ENCODE measurements at places on chromosomes 6 and 20. TPM values are rescaled to one million over a fixed set of nuclear protein-coding genes. Genes with fewer than 3 reads are reported as not detected.

Gene RIMS1
- total RNA-seq, result 2.3 TPM

Gene DEFB132
- not detected for total RNA-seq

Gene CDKAL1
- 24.6 TPM for total RNA-seq

GRCh38 chr20:2692036-2692885, at the start of gene EBF4:
TSS of gene EBF4 (plus strand) at chr20:2692780. CDS start at chr20:2693646, 866 bp downstream.
- no peak for DNase-seq
- H3K27ac ChIP-seq, result no peak within 1 kb of the TSS
- H3K36me3 ChIP-seq, result no peaks in the 10 kb centered on the region

DNA sequence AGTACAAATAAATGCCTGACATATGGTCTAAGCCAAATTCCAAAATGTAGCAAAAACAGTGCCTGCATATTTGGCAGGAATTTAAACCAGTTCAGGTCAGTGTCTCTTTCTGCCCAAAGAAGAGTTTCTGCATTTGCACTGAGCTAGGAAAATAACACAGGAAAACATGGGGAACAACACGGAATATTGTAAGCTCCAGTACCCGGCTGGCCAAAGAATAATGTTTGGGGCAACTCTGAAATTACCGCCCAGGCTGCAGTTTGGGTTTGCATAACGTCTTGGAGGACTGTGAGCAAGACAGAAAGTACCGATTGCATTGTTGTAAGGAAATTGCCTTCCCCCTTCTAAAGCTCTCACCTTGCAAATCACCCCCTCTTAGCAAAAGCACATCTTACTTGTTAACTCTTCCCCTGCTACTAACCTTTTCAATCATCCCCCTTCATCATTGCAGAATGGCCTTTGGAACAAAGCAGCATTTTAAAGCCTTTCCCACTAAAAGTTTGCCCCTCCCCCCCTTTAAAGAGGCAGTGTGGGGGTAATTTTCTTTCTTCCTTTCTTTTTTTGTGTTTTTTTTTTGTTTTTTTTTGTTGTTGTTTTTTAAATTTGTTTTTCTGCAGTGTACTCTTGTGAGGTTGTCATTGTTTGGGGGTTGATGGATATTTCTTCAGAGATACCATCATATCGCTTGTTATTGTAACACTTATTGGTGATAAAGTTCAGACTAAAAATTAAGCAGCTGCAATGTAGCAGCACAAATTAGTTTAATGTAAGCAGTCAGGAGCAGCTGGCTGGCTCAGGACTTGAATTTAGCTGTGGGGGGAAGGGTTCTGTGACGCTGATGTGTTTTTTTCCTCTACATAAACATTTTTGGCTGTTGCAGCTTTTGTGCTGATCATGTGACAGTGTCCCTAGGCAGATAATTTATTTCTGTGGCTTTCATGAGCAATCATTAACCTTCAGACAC, 100.0 kb upstream of the CITED2 start:
- H3K27ac ChIP-seq, result peak overlapping the region; percentile 64
- H3K4me1 ChIP-seq, result peaks cover 28% of the 10 kb centered on the region
- H3K27me3 ChIP-seq, result no peaks in the 10 kb centered on the region
- no peak for DNase-seq
- no peak overlapping the region for H3K4me3 ChIP-seq
- H3K36me3 ChIP-seq, result no peaks in the 10 kb centered on the region

- H3K27ac ChIP-seq, result no peak overlapping the region
- no peak for DNase-seq
- peaks cover 10% of the 10 kb centered on the region for H3K4me1 ChIP-seq
- H3K27me3 ChIP-seq, result peaks cover 27% of the 10 kb centered on the region
- H3K36me3 ChIP-seq, result no peaks in the 10 kb centered on the region
Measured at GRCh38 chr6:133245007-133245406, 3.9 kb downstream of the EYA4 start.

Data from H1 (cell line).